ENCODE measurements at places on chromosomes 1 and 21.

- DNase-seq = peak; percentile 34
These were observed 158.0 kb upstream of the CACYBP start for GRCh38 chr1:174841747-174842146.

GRCh38 chr1:17235135-17235885 is 13.6 kb upstream of the PADI3 start:
- no peak for DNase-seq

DNA sequence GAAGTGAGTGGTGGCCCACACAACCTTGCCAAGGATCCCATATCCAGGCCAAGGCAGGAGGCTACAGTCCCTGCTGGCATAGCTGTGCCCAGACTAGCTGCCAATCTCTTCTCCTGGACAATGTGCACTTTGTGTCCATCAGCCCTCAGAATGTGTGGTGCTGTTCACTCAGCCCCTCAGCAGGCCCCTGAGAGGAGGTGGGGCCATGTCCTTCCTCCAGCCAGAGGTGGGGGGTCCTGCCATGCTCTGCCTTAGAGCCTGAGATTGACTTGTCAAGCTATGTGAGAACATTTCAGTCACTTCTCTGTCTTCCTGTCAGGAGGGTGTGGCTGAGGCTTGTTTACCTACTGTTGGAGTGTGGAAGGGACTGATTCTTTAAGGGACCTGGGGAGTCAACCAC is 1.4 kb downstream of the NCF2 start:
- no peak for DNase-seq

DNA sequence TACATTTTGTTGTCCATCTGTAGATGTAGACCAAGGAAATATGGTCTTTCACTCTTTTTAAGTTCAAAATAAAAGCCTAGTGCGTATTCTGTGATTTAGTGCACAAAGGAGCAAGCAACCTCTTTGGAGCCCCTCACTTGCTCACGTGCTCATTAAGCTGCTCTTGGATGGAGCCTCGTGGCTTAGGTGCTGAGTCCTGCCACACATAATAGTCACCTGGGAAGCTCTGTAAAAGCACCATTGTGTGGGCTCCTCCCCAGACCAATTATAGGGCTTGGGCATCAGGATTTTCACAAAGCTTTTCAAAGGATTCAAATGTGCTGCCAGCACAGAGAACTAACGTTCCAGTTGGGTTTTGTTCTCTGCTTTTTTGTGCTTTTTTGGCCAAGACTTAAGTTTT is 85.0 kb downstream of the PCP4 start:
- no peak for DNase-seq

DNA sequence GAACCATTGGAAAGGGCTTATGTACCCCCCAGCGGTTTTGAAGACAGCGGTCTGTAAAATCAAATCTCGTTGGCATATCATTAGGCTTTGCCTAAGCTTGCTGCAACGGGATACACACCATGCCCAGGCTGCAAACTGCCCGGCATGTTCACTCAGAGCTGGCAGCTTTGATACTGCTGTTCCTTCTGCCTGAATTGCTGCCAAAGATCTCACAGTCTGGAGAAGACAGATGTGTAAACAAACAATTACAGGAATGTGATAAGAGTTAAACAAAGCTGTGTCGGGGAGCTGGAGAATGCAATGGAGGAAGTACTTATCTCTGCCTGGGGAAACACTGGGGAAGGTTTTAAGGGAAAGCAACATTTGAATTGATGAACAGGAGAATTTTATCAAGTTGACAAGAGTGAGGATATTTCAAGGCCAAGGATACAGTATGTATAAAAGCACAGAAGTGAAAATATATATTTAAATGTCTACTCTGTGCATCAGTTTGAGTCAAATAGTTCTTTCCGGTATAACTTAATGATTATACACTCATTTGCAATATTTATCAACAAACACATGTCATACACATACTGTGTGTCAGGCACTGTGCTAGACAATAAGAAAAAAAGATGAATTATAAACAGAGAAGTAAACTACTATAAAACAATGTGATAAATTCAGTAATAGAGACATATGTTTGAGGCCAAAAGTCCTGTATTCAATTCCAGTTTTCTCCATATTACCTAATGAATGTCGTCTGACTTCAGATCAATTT is 29.9 kb downstream of the CHML start:
- DNase-seq = no peak

All from GM13976 (cell line).